ENCODE measurements at places on chromosomes 2 and 18. TPM values are rescaled to one million over a fixed set of nuclear protein-coding genes. Genes with fewer than 3 reads are reported as not detected.

The GRHL1 gene
- total RNA-seq: 0.66 TPM

The CCBE1 gene
- 0.30 TPM for total RNA-seq

The KLHL41 gene
- 1.6 TPM for total RNA-seq

DNA sequence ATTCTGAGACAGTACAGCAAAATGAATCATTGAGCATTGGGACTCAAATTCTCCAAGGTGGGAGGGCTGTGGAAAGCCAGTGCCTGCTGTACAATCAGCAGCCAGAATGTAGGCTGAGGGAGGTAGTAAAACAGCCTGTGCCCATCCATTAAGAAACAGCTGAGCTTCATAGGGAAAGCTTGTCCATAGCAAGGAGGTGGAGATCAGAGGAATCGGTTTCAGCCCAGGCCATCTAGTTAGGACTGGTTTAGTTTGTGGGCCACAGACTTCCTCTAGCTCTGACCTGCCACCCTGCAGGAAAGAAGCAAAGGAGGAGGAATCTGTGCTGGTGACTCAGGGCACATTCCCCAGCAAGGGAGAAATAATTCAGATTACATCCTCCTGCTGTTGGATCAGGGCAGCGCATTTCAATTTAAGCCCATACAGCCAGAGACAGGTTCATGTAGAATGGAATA lies 333.4 kb downstream of the SETBP1 start:
- DNase-seq: no peak

The TMEM182 gene
- 2.1 TPM for total RNA-seq

The BOLL gene
- total RNA-seq: not detected

GRCh38 chr2:225006730-225007129 lies 35.5 kb downstream of the DOCK10 start:
- no peak for DNase-seq

- DNase-seq: no peak
Measured at GRCh38 chr2:17752246-17752645, 1.4 kb downstream of the SMC6 start.

GRCh38 chr2:25651066-25651465 lies 22.3 kb downstream of the DTNB start:
- no peak for DNase-seq

DNA sequence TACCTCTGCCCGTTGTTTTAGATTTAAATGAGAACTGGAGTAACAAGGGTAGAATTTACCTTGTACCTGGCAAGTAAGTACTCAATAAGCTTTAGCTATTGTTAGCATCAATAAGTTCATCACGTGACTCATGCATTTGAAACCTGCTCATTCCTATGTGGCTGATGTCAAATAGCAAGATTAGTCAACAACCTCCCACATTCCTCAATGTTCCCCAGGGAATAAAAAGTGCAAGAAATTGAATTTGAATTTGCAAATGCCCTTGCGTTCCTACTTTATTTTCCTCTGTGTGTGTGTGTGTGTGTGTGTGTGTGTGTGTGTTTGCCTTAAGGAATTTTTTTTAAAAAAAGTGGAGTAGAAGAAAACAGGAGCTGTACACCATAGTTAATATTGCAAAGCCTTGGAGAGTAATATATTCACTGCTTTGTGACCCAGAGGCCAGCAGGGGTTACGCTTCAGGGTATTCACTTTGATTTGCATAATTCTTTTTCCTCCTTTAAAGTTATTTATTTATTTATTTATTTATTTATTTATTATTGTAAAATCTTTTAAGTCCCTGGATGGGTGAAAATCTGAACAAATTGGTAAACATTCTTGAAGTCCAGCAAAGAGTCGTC lies 43.9 kb upstream of the DNAH7 start:
- DNase-seq: no peak

DNA sequence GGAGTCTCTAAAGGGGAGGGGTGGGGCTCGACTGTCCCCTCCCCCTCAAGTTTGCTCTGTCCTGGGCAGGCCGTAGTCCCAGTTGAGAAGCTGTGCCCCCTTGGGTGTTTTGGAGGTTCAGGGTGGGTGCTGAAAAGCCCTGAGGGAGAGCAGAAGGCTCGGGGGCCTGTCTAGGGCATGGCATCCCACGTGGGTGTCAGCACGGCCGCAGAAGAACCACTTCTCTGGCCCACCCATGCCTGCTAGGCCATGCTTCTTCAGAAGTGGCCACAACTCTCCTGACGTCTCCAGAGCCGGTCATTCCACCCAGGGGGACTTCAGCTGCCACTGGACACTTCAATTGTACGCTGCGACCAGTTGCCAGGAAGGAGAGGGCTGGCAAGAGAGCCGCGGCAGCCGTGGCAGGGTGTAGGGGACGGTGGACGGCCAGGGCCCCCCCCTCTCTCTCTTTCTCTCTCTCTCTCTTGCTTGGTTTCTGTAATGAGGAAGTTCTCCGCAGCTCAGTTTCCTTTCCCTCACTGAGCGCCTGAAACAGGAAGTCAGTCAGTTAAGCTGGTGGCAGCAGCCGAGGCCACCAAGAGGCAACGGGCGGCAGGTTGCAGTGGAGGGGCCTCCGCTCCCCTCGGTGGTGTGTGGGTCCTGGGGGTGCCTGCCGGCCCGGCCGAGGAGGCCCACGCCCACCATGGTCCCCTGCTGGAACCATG lies at the start of gene INPP5D:
INPP5D (plus strand) TSS at position 546 of the 704 bp plus-strand sequence; CDS start at position 683, 137 bp downstream.
- DNase-seq: no peak

All from tibial nerve (tissue), 4 donors.